ENCODE measurements at places on chromosomes 16 and 17. TPM values are rescaled to one million over a fixed set of nuclear protein-coding genes. Genes with fewer than 3 reads are reported as not detected.

The KRTAP9-2 gene
- polyA plus RNA-seq, result not detected

DNA sequence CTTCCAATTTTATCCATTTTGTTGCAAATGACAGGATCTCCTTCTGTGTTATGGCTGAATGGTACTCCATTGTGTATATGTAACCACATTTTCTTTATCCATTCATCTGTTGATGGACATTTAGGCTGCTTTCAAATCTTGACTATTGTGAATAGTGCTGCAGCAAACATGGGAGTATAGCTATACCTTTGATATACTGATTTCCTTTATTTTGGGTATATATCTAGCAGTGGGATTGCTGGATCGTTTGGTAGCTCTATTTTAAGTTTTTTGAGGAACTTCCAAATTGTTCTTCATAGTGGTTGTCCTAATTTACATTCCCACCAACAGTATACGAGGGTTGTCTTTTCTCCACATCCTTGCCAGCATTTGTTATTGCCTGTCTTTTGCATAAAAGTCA, 67.8 kb downstream of the BRIP1 start:
- DNase-seq, result no peak

The KCNAB3 gene
- polyA plus RNA-seq, result 11.4 TPM

DNA sequence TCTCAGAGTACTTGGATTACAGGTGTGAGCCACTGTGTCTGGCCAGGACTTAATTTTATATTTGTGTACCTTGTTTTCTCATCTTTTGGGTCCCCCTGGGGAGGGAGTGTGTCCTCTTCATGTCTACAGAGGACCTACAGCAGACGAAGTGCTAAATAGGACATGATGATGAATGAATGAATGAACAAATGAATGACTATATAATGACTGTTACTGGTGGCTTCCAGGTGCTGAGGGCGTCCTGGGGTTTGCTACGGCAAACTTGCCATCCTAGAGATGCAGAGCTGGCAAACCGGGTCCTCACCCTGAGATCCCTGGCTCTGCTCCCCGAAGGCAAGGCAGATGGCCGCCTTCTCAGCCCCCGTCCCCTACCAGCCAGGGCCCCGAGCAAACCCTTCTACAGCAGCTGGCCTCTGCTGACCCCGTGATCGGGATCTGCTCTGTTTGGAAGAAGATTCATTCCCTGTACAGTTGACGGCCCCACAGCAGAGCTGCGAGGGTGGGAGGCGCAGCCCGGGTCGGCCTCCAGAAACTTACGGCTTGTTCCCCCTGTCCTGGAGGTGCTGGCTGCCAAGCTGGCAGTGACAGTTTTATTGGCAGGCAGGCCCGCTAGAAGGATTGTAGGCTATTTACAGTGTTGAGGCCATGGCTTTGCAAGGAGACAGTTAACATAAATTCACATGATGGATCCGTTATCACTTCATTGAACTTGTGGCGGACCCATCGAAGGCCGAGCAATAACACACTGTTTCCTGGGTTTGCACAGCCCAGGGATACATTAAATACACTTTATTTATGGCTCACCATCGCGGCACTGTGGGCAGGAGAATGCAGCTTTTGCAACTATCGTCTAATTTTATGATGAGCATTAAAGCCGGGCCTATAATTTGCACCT, 197.7 kb upstream of the GSE1 start:
- no peak for DNase-seq

GRCh38 chr17:76383546-76384221, 725 bp upstream of the SPHK1 start:
- no peak for DNase-seq

GRCh38 chr16:17272716-17273115, 198.0 kb downstream of the XYLT1 start:
- no peak for DNase-seq

The KRT17 gene
- 1.6 TPM for polyA plus RNA-seq

The CCL4 gene
- polyA plus RNA-seq, result 1.3 TPM

DNA sequence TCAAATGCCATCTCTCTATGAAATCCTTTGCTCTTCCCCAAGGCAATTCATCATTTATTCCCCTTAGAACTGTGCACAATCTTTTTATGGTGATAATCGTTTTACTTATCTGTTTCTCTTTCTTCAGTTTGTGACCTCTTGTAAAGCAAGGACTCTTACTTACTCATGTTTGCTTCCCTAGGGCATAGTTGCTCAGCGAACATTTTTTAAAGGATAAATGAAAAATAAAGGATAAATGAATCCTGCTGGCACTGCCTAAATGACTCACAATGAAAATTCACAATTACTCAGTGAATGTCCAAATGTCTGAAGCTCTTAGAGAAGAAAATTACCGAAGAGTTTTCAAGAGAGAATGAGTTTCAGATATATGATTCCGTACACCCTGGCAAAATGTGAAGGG, 671.7 kb downstream of the CDH11 start:
- DNase-seq, result no peak

DNA sequence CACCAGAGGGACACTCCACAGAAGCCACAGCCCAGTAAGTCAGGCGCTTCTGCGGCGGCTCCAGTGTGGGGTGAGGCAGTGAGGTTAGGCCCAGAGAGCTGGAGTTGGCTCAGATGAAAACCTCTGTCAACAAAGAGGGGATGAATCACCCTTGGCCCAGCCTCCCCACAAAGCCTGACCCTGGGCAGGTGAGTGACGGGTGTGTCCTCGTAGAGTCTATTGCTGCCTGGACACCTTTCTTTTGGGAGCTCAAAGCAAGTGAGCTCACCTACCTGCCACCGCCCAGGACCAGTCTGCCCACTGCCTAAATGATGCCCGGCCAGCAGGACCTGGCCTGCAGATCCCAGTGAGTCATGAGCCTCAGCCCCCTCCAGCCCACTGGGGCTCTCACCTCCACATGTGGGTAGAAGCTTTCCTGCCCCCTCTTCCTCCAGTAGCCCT, 24.9 kb upstream of the DBNDD1 start:
- DNase-seq, result no peak

- no peak for DNase-seq
Measured at GRCh38 chr17:49991409-49991808, 3.6 kb downstream of the DLX3 start.

- DNase-seq, result no peak
Measured at GRCh38 chr17:33667052-33667509, 374.0 kb upstream of the ASIC2 start.

The RGS11 gene
- polyA plus RNA-seq, result 2.8 TPM

DNA sequence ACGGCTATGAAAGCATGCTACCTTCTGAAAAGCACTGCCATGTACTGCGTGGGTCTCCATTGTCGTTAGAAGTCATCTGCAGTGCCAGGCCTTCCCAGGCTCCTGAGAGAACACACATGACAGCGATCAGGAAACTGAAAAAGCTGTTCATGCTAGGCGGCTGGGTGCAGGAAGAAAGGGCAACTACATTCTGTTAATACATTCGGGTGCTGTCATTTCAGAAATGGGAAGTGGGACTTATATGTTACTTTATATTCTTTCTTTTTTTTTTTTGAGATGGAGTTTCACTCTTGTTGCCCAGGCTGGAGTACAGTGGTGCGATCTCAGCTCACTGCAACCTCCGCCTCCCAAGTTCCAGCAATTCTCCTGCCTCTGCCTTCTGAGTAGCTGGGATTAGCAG, 19.9 kb downstream of the CFAP20 start:
- no peak for DNase-seq

The CD300LG gene
- 1.2 TPM for polyA plus RNA-seq

GRCh38 chr17:36123431-36123830, 19.8 kb downstream of the CCL4 start:
- no peak for DNase-seq

The EVPLL gene
- 0.67 TPM for polyA plus RNA-seq
